ENCODE measurements at places on chromosomes 3 and 15. TPM values are rescaled to one million over a fixed set of nuclear protein-coding genes. Genes with fewer than 3 reads are reported as not detected.

- no peaks in the 10 kb centered on the region for H3K27me3 ChIP-seq
- H3K4me1 ChIP-seq: no peaks in the 10 kb centered on the region
- H3K4me3 ChIP-seq: no peak overlapping the region
- no peak overlapping the region for H3K27ac ChIP-seq
Measured at GRCh38 chr3:178137206-178137605, 399.0 kb upstream of the KCNMB2 start.

DNA sequence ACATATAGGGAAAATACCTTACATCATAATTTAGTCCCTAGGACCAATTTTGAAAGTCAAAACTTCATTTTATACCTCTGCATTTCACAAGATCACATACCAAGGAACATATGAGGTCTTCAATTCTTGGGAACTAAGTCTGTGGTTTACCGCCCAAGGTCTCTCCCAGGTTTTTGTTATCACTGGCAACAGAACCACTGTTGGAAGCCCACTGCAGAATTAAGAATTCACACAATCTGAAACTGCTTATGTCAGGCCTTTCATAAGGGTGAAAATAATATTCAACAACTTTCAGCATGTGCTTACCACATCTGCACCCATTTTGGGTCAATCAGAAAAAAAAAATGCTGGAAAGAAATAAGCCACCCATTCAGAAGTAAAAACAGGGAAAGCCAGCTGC, 107.2 kb upstream of the MME start:
- no peaks in the 10 kb centered on the region for H3K27me3 ChIP-seq
- H3K36me3 ChIP-seq: no peaks in the 10 kb centered on the region
- no peak for DNase-seq

GRCh38 chr15:92383519-92384324, 10.0 kb upstream of the ST8SIA2 start:
- no peak overlapping the region for H3K27ac ChIP-seq
- DNase-seq: peak; percentile 56
- H3K27me3 ChIP-seq: peaks cover 5% of the 10 kb centered on the region
- H3K4me3 ChIP-seq: no peak overlapping the region

DNA sequence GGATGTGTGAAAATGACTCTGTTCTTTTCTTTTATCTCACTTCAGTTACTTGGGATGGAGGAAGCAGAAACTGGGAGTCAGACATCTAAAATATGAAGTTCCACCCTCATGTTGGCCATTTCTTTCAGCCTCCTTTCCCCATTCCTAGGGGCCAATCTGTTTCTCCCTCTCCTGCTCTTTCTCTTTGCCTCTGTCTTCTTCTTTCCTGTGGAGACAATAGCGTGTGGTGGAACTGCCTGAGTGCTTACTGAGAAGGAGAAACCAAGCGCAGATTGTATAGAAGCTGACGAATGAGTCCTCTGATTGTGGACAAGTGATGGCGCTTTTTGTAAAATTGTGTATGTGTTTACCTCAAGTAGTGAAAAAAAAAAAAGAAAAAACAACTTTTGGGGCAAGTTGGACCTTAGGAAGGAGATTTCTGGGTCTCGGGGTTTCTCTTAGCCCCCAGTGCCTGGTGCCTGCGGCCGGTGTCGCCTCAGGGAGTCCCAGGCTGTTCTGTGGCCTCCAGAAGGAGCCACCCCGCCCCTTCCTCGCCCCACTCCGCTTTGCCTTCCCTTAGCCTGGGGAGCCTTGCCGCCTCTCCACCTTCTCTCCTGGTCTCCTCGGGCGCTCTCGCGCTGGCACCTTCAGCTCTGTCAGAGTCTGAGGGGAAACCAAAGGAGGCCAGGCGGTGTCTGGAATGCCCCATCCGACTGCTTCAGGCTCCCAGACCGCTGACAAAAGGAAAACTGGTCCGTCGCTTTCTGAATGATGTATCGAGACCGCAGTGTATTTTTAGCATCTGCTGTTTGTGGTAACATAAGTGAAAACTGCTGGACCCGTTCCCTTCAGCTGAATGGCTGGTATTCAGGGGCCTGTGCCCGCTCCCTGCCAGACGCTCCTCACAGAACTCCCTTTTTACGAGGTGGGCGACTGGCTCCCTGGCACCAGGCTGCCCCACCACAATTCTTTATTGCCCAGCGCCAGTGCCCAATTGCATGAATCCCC, 30.1 kb downstream of the SCG5 start:
- no peaks in the 10 kb centered on the region for H3K36me3 ChIP-seq
- no peaks in the 10 kb centered on the region for H3K4me1 ChIP-seq
- DNase-seq: no peak
- no peaks in the 10 kb centered on the region for H3K27me3 ChIP-seq
- no peak overlapping the region for H3K27ac ChIP-seq
- no peak overlapping the region for H3K4me3 ChIP-seq

GRCh38 chr3:180416111-180416594, 185.8 kb upstream of the TTC14 start:
- H3K27ac ChIP-seq: no peak overlapping the region
- DNase-seq: no peak
- no peaks in the 10 kb centered on the region for H3K36me3 ChIP-seq

DNA sequence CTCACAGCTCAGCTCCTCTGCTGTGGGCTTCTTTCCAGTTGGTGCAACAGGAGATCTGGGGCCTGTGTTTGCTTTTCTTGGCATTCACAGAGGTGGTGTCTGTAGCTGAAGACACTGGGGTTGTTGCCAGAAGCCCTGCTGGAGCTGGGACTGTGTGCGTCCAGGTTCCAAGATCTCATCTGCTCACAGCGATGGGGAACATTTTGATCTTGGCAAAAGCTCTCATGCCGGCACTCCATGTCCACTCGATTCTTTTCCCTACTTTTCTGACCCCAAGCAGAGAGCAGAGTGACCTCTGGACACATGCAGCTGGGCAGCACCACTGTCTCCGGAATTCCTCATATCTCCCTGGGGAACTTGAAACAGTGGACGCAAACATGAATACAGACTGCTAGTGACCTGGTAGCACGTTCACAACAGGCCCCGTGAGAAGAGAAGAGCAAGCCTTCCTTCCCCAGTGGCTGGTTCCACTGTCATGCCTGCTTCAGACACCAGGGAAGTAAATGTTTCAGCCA, 36.1 kb upstream of the MECOM start:
- H3K27ac ChIP-seq: no peak overlapping the region
- H3K27me3 ChIP-seq: peaks cover 15% of the 10 kb centered on the region
- no peak for DNase-seq
- H3K4me3 ChIP-seq: no peak overlapping the region

- DNase-seq: no peak
- no peaks in the 10 kb centered on the region for H3K36me3 ChIP-seq
- peaks cover 2% of the 10 kb centered on the region for H3K27me3 ChIP-seq
- no peak overlapping the region for H3K27ac ChIP-seq
Measured at GRCh38 chr3:151611419-151611818, 122.3 kb upstream of the AADACL2 start.

DNA sequence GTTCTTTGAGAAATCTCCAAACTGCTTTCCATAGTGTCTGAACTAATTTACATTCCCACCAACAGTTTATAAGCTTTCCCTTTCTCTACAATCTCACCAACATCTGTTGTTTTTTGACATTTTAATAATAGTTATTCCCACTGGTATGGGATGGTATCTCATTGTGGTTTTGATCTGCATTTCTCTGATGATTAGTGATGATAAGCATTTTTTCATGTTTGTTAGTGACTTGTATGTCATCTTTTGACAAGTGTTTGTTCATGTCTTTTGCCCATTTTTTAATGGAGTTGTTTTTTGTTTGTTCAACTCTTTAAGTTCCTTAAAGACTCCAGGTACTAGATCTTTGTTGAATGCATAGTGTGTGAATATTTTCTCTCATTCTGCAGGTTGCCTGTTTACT, 116.6 kb upstream of the TSC22D2 start:
- no peak overlapping the region for H3K27ac ChIP-seq
- H3K4me3 ChIP-seq: no peak overlapping the region
- H3K36me3 ChIP-seq: no peaks in the 10 kb centered on the region
- peaks cover 27% of the 10 kb centered on the region for H3K27me3 ChIP-seq
- DNase-seq: no peak

- peaks cover 2% of the 10 kb centered on the region for H3K27me3 ChIP-seq
- no peak for DNase-seq
- H3K4me3 ChIP-seq: no peak overlapping the region
- peaks cover 14% of the 10 kb centered on the region for H3K4me1 ChIP-seq
- H3K36me3 ChIP-seq: no peaks in the 10 kb centered on the region
Measured at GRCh38 chr3:150376001-150376848, 31.9 kb upstream of the TSC22D2 start.

- peaks cover 1% of the 10 kb centered on the region for H3K36me3 ChIP-seq
- H3K4me1 ChIP-seq: no peaks in the 10 kb centered on the region
- H3K27me3 ChIP-seq: no peaks in the 10 kb centered on the region
- DNase-seq: no peak
- H3K4me3 ChIP-seq: no peak overlapping the region
- H3K27ac ChIP-seq: no peak overlapping the region
Measured at GRCh38 chr3:11536936-11537612, 106.6 kb downstream of the VGLL4 start.

- peaks cover 10% of the 10 kb centered on the region for H3K36me3 ChIP-seq
- H3K4me1 ChIP-seq: peaks cover 3% of the 10 kb centered on the region
- no peak overlapping the region for H3K27ac ChIP-seq
- H3K4me3 ChIP-seq: no peak overlapping the region
- no peaks in the 10 kb centered on the region for H3K27me3 ChIP-seq
Measured at GRCh38 chr3:11481556-11481955, 162.2 kb downstream of the VGLL4 start.

GRCh38 chr3:139427283-139428060, 38.0 kb upstream of the COPB2 start:
- H3K27ac ChIP-seq: no peak overlapping the region
- H3K27me3 ChIP-seq: no peaks in the 10 kb centered on the region
- no peaks in the 10 kb centered on the region for H3K4me1 ChIP-seq
- no peaks in the 10 kb centered on the region for H3K36me3 ChIP-seq
- H3K4me3 ChIP-seq: no peak overlapping the region
- no peak for DNase-seq

GRCh38 chr3:146249921-146250320, 984 bp downstream of the PLSCR4 start:
- H3K4me1 ChIP-seq: no peaks in the 10 kb centered on the region
- no peaks in the 10 kb centered on the region for H3K36me3 ChIP-seq
- H3K27ac ChIP-seq: no peak overlapping the region

DNA sequence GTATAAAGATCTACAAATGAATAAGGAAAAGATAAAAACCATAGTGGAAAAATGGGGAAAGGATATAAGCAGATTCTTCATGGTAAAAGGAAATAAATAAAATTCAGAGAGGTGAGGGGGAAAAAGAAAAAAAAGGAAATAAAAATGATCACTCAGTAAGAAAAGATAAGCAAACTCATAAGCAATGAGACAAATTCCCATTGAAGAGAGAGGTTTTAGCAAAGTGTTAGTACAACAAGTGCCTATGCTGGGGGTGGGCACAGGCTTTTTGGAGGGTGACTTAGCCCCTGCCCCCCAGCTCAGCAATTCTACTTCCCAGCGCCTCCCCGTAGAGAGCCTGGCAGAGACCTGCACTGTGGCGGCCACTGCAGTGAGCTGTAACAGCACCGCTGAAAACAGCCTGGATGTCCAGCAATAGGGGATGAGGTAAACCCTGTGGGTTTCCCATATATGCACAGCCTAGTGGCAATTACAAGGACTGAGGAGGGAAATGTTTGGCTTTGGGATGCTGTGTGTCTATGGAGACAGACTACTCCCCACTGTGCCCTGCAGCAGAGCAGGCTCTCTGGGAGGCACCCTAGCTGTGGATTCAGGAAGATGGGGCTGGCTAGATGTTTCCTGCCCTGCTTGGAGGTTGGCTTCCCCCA, 23.7 kb upstream of the SFMBT1 start:
- no peak overlapping the region for H3K4me3 ChIP-seq
- no peak for DNase-seq
- no peaks in the 10 kb centered on the region for H3K36me3 ChIP-seq
- H3K27me3 ChIP-seq: peaks cover 3% of the 10 kb centered on the region

DNA sequence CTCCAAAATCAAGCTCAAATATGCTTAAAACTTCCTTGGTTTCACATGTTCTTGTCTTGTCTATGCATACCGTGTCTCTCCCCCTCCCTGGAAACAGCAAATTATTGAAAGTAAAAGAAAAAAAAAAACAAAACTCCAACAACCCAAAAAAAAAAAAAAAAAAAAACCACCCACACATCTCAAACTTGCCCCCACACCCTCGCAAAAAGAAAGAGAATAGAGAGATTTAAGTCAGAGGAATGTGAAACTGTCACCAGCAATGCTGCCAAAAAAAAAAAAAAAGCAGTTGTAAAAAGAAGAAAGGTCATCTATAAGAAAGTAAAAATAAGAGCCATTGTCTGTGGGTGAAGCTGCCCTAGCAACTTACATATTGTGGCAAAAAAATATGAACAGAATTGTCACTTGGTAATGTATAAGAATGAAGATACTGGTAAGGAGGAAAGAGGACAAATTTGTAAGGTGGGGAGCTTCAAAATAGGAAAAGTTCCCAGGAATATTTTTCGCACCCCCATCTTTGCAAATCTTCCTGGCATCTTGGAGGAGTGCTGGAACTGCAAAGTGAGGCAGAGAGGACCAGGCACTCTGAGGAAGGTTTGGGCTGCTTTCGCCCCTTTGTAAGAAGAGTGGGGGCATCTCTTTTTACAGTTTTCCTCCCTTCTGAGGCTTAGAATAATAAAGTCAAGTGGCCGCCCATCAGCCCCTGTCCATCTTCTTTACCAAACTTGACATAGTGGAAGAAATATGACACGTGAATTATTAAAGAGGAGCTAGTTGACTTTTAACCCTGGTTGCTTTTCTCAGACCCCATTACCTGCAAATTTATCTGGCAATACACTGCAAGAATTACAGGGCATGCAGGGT, 81.8 kb downstream of the NR2F2 start:
- H3K27me3 ChIP-seq: peaks cover 77% of the 10 kb centered on the region
- no peaks in the 10 kb centered on the region for H3K36me3 ChIP-seq
- H3K4me1 ChIP-seq: peaks cover 2% of the 10 kb centered on the region
- H3K27ac ChIP-seq: no peak overlapping the region

GRCh38 chr3:107524326-107524840, 1.6 kb downstream of the BBX start:
- no peaks in the 10 kb centered on the region for H3K27me3 ChIP-seq
- H3K36me3 ChIP-seq: peaks cover 19% of the 10 kb centered on the region
- peak overlapping the region; percentile 93 for H3K27ac ChIP-seq

The SCAANT1 gene
- total RNA-seq: not detected

The RAB6B gene
- total RNA-seq: 2.0 TPM

The CCR3 gene
- total RNA-seq: not detected

The SYNM gene
- 0.63 TPM for total RNA-seq

The C3orf85 gene
- total RNA-seq: not detected

Data from activated CD8-positive, alpha-beta T cell treated with anti-CD3 and anti-CD28 coated beads for 36 hours (primary cell).